ENCODE measurements at places on chromosomes 2 and 18. TPM values are rescaled to one million over a fixed set of nuclear protein-coding genes. Genes with fewer than 3 reads are reported as not detected.

The MEX3C gene
- 54.0 TPM for total RNA-seq

The EPAS1 gene
- total RNA-seq, result 109 TPM

The SLC38A11 gene
- total RNA-seq, result 3.0 TPM

DNA sequence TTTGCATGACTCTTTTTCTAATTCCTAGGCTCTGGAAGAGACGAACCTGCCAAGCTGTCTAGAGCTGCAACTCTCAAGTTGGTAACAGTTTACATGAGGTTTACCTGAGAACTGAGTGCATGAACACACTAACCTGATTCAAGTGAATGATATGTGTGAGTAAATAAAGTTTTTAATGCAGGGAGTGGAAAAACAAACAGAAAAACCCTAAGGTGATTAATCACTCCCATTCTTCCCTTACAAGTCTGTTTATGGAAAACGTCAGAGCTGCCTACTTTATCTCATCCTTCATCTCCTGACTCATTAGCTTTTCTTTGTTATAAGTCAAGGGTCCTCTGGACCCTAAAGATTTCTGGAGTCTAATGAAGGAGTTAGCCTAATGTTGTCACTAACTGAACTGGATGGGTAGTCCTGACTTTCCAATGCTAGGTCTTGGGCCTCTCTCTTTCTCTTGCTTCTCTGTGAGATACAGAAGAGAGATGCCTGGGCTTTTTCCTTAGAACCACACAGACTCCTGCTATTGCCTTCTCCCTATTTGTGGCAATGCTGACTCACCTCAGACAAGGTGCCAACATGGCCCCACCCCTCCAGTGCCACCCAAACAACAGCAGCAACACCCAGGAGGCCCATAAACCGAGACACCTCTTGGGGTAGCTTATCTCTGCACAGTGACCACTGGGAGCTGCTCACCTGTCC lies 952.4 kb downstream of the EPHA4 start:
- no peaks in the 10 kb centered on the region for H3K4me1 ChIP-seq
- DNase-seq, result no peak
- H3K36me3 ChIP-seq, result no peaks in the 10 kb centered on the region
- no peak overlapping the region for H3K27ac ChIP-seq
- no peak overlapping the region for H3K4me3 ChIP-seq

- no peaks in the 10 kb centered on the region for H3K36me3 ChIP-seq
- H3K27ac ChIP-seq, result no peak overlapping the region
- H3K4me3 ChIP-seq, result no peak overlapping the region
- H3K4me1 ChIP-seq, result no peaks in the 10 kb centered on the region
Measured at GRCh38 chr18:62838475-62839098, 123.2 kb downstream of the PHLPP1 start.

DNA sequence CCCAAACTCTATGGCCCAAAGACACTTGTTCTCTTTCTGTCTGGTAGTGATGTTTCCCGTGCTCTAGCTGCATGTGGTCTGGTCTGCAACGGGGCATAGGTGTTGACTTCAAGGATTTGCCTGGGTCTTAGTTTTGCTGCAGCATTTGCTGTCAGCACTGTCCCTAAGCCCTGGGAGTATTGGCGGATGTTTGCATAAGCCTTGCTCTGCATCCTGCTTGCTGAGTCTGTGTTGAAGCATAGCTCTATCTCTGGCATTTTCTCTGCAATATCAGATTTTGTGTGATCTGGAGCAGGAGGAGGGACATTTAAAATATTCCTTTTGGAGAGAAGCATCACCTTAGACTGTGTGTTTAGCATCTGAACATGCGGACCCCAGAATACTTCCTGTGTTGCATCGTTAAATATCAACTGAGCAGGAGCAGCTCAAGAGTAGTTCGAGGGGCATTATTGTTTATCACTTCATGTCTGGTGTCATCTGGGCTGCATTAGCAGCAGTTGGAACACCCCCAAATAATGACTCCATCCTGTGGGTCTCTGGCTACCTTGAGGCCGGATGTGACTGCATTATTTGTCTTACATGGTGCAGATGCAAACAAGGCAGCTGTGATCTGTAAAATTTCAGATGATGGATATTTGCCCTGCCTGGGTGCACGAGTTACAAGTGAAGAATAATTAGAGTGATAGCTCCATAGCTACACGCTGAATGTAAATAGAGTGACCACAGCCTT lies 231.7 kb downstream of the TRIB2 start:
- no peaks in the 10 kb centered on the region for H3K36me3 ChIP-seq
- H3K4me3 ChIP-seq, result no peak overlapping the region
- no peaks in the 10 kb centered on the region for H3K4me1 ChIP-seq
- H3K27me3 ChIP-seq, result no peaks in the 10 kb centered on the region
- H3K27ac ChIP-seq, result no peak overlapping the region

GRCh38 chr18:79498662-79499061 lies 102.9 kb downstream of the NFATC1 start:
- H3K4me1 ChIP-seq, result no peaks in the 10 kb centered on the region
- no peaks in the 10 kb centered on the region for H3K27me3 ChIP-seq
- no peak for DNase-seq
- no peaks in the 10 kb centered on the region for H3K36me3 ChIP-seq
- no peak overlapping the region for H3K27ac ChIP-seq

- H3K4me3 ChIP-seq, result no peak overlapping the region
- DNase-seq, result no peak
- H3K36me3 ChIP-seq, result no peaks in the 10 kb centered on the region
- H3K4me1 ChIP-seq, result no peaks in the 10 kb centered on the region
Measured at GRCh38 chr2:133390156-133390555, 178.1 kb downstream of the NCKAP5 start.

DNA sequence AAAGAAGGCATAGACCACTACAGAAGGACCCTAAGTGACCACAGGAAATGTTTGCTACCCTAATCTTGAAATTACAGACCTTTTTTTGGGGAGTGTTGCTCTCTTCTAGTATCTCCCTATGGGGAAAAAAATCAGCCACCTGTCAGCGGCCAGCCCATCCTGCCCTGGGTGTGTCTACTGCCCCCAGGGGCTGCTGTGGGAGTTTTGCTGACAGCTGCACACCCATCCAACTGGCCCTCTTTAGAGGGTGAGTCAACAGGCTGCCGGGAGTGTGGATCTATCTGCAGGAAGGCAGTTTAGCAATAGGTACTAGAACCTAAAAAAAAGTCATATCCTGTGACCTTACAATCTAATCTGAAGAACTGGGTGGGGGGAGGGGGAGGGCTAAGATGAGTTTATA lies 796 bp upstream of the DYSF start:
- H3K36me3 ChIP-seq, result no peaks in the 10 kb centered on the region
- DNase-seq, result no peak
- H3K27me3 ChIP-seq, result peaks cover 3% of the 10 kb centered on the region
- no peak overlapping the region for H3K4me3 ChIP-seq
- peaks cover 5% of the 10 kb centered on the region for H3K4me1 ChIP-seq

GRCh38 chr2:98029718-98030222 lies 34.0 kb upstream of the TMEM131 start:
- H3K27ac ChIP-seq, result no peak overlapping the region
- no peak for DNase-seq
- H3K4me1 ChIP-seq, result no peaks in the 10 kb centered on the region
- no peaks in the 10 kb centered on the region for H3K36me3 ChIP-seq

GRCh38 chr2:96386470-96386869 lies 50.9 kb downstream of the NCAPH start:
- H3K27ac ChIP-seq, result no peak overlapping the region
- H3K27me3 ChIP-seq, result no peaks in the 10 kb centered on the region
- no peak for DNase-seq
- H3K36me3 ChIP-seq, result no peaks in the 10 kb centered on the region

- no peak overlapping the region for H3K27ac ChIP-seq
- H3K27me3 ChIP-seq, result no peaks in the 10 kb centered on the region
- no peaks in the 10 kb centered on the region for H3K36me3 ChIP-seq
- no peak overlapping the region for H3K4me3 ChIP-seq
Measured at GRCh38 chr18:8455661-8456614, 153.3 kb upstream of the RAB12 start.

DNA sequence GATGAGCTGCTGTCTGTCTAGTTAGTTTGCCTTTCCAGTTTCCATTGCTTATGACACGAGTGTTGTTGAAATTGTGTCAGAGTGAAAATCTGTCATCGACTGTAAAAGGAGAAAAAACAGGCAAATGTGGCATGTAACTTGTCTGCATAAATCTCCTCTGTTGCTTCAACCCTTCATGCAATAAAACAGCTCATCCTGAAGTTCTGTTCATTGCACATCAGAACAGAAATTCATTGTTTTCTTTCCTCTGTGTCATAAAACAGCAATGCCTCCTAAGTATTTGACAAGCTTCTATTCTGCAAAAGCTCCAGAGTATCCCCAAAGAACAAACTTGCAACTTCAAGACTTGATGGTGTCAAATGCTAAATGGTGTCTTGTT lies 432.1 kb downstream of the MEIS1 start:
- H3K4me1 ChIP-seq, result no peaks in the 10 kb centered on the region
- DNase-seq, result no peak
- no peaks in the 10 kb centered on the region for H3K27me3 ChIP-seq
- H3K36me3 ChIP-seq, result no peaks in the 10 kb centered on the region

- no peaks in the 10 kb centered on the region for H3K27me3 ChIP-seq
- no peak overlapping the region for H3K27ac ChIP-seq
- no peaks in the 10 kb centered on the region for H3K36me3 ChIP-seq
- no peak for DNase-seq
- H3K4me3 ChIP-seq, result no peak overlapping the region
- H3K4me1 ChIP-seq, result peaks cover 3% of the 10 kb centered on the region
Measured at GRCh38 chr2:210227290-210228088, 2.2 kb upstream of the ACADL start.

DNA sequence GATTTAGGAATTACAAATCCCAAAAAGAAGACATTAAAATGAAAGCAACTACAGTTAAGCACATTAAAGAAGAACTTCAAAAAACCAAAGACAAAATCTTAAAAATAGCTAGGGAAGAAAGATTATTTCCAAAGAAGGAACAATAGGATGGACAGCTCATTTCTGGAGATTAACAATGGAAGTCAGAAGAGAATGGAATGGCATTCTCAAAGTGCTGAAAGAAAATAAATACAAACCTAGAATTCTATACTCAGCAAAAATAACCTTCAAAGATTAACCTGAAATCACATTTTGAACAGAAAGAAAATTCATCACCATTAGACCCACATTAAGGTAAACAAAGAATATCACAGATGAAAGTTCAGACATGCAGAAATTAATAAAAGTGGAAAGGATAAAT lies 229.2 kb downstream of the HDAC4 start:
- no peak overlapping the region for H3K27ac ChIP-seq
- H3K36me3 ChIP-seq, result no peaks in the 10 kb centered on the region
- H3K27me3 ChIP-seq, result no peaks in the 10 kb centered on the region
- H3K4me3 ChIP-seq, result no peak overlapping the region
- no peak for DNase-seq
- H3K4me1 ChIP-seq, result no peaks in the 10 kb centered on the region

- H3K36me3 ChIP-seq, result no peaks in the 10 kb centered on the region
- H3K27me3 ChIP-seq, result no peaks in the 10 kb centered on the region
- H3K4me1 ChIP-seq, result peaks cover 11% of the 10 kb centered on the region
- no peak overlapping the region for H3K27ac ChIP-seq
- H3K4me3 ChIP-seq, result no peak overlapping the region
Measured at GRCh38 chr2:96529376-96530143, 7.0 kb upstream of the ARID5A start.

DNA sequence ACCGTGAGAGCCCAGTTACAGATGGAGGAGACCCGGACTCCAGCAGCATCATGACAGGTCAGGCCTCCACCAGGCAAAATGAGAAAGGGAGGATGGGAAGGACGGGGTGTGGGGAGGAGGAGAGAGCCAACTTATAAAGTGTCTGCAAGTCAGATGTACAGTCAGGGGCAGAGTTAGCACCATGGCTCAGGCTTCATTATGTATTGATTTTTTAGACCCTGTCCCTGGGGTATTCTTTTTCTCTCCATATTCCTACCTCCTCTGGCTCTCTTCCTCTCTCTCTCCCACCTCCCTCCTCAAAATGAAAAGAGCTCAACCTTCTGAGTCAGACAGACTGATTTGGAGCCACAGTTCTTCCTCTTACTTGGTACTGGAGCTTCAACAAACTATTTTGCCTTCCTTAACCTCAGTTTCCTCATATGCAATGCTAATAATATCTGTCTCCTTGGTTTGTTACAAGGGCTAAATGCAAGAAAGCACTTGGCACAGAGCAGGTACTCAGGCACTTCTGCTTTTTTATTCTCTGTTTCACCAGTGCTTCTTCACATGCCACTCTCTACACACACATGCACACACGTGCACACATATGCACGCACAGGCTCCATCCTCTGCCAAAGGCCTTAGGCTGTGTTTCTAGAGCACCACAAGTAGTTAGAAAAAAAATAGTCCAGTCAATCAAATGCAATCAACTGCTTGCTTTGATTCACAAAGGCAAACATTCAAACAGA lies 92.3 kb upstream of the PKDCC start:
- no peaks in the 10 kb centered on the region for H3K4me1 ChIP-seq
- no peaks in the 10 kb centered on the region for H3K27me3 ChIP-seq

DNA sequence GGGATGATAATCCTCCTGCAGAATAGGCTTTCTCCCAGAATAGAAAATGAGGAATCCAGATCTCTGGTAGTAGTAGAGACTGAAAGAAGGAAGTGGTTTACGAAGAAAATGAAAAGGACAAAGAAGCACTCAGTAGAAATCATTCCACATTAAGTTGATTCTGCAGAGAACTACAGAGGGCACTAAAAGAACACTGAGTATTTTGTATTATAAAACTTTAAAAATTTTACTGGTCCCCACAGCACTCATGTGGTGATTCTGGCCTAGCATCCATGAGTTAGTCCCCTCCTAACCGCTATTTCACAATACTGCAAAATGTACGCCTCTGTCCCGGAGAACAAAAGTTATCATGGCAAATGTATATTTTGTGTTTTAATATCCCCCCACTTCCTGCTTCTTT lies 42.9 kb upstream of the SLC35F5 start:
- H3K27ac ChIP-seq, result no peak overlapping the region
- no peaks in the 10 kb centered on the region for H3K27me3 ChIP-seq
- no peaks in the 10 kb centered on the region for H3K4me1 ChIP-seq
- no peak for DNase-seq
- H3K4me3 ChIP-seq, result no peak overlapping the region
- no peaks in the 10 kb centered on the region for H3K36me3 ChIP-seq

DNA sequence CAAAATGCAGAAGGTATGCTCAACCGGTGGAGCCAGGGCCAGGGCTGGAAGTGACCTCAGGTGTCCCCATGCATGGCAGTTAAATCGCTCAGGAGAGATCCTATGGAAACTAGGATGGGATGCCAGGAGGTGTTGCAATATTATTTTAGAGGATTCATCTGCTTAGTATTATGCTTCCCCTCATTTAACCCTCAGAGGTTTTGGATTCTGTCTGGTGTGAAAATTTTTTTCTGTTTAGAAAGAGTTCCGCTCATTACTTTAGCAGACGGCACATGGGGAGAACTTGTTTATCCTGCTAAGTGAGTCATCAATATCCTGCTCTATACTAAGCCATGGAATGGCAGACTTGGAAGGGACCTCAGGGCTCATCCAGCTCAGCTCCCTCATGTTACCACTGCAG lies 42.5 kb downstream of the TRIB2 start:
- no peak for DNase-seq
- H3K27ac ChIP-seq, result no peak overlapping the region
- H3K4me3 ChIP-seq, result no peak overlapping the region
- H3K27me3 ChIP-seq, result no peaks in the 10 kb centered on the region

All from prostate gland (tissue), 2 donors.